ENCODE measurements at places on chromosomes 7 and 10. TPM values are rescaled to one million over a fixed set of nuclear protein-coding genes. Genes with fewer than 3 reads are reported as not detected.

The AKR1D1 gene
- not detected for total RNA-seq

The CUBN gene
- 1.4 TPM for total RNA-seq

The RHOBTB1 gene
- total RNA-seq, result not detected

The CYP26C1 gene
- total RNA-seq, result not detected

The OR2F2 gene
- not detected for total RNA-seq

The ADIRF gene
- not detected for total RNA-seq

The ITPRID1 gene
- total RNA-seq, result not detected

The CACNB2 gene
- not detected for total RNA-seq

The TFEC gene
- total RNA-seq, result 0.17 TPM

The GIMAP7 gene
- 291 TPM for total RNA-seq

The BEND7 gene
- not detected for total RNA-seq

The ZNF853 gene
- total RNA-seq, result 0.27 TPM

The SPDYE11 gene
- total RNA-seq, result not detected

The CPN1 gene
- total RNA-seq, result not detected

The CPEB3 gene
- 3.8 TPM for total RNA-seq

The LLCFC1 gene
- total RNA-seq, result not detected

Measured in T-helper 1 cell treated with Interleukin-12 subunit alpha and Interleukin-12 subunit beta and Interleukin-4 antibody, amounts not matched to agents 30 ng/mL and 1 ng/mL, for 36 hours (primary cell).